ENCODE measurements at places on chromosomes 4 and X.

DNA sequence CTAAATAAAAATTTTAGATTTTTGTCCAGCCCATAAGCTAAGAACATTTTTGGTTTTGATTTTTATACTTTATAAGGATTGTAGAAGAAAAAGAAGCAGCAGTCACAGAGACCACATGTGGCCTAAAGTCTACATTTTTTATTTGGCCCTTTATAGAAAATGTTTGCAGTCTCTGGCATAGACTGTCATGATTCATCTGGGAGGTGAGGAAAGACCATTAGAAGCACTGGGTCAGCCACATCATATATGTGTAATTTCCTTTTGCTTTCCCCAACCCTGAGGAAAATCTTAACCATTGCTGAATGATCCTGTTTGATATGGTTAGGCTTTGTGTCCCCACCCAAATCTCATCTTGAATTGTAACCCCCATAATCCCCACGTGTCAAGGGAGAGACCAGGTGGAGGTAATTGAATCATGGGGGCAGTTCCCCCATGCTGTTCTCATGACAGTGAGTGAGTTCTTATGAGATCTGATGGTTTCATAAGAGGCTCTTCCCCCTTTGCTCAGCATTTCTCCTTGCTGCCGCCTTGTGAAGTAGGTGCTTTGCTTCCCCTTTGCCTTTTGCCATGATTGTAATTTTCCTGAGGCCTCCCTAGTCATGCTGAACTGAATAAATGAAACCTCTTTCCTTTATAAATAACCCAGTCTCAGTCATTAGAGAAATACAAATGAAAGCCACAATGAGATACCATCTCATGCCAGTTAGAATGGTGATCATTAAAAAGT, 12.1 kb upstream of the COPS4 start:
- DNase-seq = no peak

- DNase-seq = no peak
These were observed 26.0 kb downstream of the ADH4 start for GRCh38 chr4:99117876-99118693.

- DNase-seq = no peak
These were observed 424.5 kb upstream of the PCDH7 start for GRCh38 chr4:30295652-30296051.

GRCh38 chr4:180688480-180688879, 1554.7 kb upstream of the TENM3 start:
- DNase-seq = no peak

- DNase-seq = no peak
These were observed 85.5 kb downstream of the USP46 start for GRCh38 chr4:52573551-52573950.

- no peak for DNase-seq
These were observed 1.3 kb downstream of the YTHDC1 start for GRCh38 chr4:68348577-68348976.

GRCh38 chrX:68183612-68184214, 249.6 kb downstream of the OPHN1 start:
- DNase-seq = no peak

- DNase-seq = no peak
These were observed at the start of gene ART3 for GRCh38 chr4:76074468-76074867. Gene ART3 (plus strand): TSS chr4:76074709. CDS start chr4:76075890, 1,181 bp downstream.

DNA sequence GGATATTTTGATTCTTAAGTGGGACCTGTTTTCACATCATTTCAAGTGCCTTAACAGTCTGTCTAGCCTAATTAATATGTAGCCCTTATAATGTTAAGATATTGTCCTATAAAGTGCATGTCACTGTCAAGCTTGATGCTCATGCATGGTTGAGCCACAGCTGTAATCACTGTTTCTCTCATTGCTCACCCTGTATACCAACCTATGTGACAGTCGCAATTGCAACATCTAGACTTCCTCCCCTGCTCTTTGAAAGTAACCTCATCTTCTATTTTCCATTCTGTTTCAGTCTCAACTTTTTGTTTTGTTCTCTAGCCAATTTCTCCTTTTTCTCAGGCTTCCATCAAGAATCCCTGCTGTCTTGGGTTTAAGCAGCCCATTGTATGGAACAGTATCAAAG, 24.4 kb upstream of the MSL3 start:
- DNase-seq = no peak

DNA sequence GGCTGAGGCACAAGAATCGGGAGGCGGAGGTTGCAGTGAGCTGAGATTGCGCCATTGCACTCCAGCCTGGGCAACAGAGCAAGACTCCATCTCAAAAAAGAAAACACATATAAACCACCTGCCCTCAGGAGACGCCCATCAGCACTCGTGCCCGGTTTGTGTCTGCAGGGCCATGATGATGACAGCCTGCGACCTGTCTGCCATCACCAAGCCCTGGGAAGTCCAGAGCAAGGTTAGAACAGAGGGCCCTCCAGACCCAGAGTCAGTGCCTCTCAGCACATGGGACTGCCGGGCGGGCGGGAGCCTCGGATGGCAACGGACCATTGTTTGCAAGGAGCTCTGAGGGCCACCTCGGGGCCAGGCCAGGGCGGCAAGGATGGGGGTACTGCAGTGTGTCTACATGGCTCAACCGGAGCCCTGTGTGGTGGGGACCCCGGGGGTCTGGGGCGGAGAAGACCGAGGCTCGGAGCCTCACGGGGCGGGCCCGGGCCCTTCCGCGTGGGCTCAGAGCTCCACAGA, 9.3 kb downstream of the ATP5ME start:
- no peak for DNase-seq

DNA sequence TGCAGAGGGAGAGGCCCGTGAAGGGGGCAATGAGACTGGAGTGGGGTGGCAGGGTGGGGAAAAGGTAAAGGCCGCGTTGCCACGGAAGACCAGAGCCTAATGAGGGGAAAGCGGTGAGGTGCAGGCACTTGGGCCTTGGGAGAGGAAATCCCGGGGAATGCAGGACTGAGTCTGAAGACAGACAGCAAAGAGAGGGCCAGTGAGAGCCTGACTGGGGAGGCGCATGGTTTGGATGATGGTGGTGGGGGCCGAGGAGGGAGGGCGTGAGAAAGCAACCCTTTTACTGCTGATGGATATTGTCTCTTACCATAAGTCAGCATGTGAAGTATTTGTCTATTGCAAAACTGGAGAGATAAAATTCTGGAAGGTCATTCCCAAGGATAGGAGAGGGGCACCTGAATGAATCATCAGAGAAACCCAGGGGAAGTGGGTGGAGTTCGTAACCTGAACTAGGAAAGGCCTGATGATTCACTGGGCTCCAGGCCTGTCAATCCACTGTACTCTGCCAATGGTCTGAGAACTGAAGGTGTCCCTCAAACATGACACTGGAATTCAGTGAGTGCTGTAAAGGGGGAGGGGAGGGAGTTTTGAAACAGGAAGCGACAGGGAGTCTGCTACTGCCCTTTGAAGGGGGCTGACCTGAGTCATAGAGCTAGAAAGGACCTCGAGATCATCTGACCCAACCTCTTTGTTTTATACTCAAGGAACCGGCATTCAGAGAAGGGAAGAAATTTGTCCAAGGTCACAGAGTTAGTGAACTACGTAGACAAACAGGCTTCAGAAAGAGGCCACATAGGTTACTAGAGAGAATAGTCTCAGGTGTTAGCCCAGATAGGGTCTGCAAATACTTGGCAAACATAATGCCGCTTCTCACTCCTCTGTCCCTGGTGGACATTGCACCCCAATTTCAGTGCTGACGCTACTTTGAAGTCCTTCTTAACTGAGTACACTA, 52.2 kb downstream of the NALF2 start:
- no peak for DNase-seq

DNA sequence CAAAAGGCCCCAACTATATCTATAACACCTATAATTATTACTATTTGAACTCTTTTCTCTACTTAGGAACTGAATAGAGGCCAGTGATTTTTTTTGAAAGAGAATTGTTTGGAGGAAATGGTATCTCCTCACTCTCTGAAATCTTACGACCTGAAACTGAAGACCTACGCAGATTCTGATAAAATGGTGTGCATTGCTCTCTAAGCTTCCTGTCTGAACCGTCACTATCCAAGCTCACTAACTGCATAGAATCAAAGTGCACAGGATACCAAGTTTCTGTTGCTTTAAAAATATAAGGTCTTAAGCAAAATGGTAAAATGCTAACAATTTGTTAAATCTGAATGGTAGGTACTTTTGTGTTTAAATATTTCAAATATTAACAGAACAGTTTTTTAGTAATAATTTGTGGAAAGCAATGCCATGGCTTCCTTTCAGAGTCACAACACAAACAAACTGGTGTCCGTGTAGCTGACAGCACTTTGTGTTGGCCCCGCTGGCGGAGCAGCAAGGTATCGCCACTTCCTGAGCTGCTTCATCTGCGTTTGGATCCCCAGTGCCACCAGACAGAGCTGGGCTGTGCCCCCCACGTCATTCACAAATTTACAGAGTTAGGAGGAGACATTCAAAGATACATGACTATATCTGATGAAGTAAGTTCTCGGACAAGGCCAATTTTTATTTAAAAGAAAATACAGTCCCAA, 313.9 kb downstream of the FBXW7 start:
- DNase-seq = no peak

- no peak for DNase-seq
These were observed 74.3 kb upstream of the ANXA3 start for GRCh38 chr4:78477276-78477675.

GRCh38 chr4:89797117-89797516, 39.8 kb downstream of the SNCA start:
- DNase-seq = no peak

DNA sequence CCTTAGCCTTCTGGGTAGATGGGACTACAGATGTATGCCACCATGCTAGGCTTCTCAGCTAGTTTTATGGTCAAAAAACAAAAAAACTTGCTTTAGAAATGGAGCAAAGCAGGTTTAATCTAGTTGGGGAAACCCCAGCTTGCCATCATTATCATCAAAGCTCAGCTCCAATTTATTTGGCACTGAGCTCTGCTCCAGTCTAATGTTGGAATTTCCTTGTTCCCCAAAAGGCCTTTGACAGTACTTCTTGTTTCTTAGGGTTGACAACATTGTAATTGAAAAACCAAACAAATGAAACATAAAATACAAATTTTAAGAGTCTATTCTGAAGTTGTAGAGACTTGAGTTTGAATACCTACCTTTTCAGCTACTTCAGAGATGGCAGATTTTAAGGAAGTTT, 48.0 kb downstream of the MRPL1 start:
- DNase-seq = no peak

GRCh38 chrX:32010212-32010611, 938.4 kb upstream of the FTHL17 start:
- no peak for DNase-seq

DNA sequence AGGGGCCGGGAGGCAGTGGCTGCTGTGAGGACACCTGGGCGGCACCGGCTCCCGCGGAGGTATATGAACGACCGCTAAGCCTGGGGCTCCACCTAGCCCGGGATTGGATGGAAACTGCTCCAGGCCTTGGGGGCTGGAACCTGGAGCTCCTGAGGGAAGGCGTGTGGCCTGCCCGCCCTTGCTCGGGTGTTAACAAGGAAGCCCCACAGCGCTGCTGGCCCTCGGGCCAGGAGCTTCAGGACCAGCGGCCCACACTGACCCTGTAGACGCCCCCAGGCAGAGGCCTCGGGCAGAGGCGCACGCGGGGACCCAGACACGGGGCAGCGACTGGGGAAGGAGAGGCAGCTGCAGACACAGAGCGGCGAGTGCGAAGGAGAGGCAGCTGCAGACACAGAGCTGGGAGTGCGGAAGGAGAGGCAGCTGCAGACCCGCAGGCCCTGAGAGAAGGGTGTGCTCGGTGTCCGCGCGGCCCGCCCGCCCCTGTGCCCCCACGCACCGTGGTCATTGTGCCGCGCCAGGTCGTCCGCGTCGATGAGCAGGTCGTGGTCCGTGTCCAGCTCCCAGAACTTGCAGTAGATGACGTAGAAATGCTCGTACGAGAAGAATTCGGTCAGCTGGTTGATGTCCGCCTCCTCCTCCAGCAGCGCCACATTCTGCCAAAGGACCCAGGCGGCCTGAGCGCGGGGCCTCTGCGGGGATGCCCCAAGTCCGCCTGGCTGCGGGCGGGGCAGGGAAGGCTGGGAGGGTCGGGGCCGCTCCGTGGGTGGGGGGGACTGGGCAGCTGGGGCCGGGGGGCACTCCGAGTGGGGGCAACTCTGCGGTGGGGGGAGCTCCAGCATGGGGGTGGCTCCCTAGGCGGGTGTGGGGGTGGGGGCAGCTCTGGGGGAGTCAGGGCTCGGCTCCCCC, 26.7 kb upstream of the GTPBP6 start:
- no peak for DNase-seq

- no peak for DNase-seq
These were observed 39.4 kb upstream of the TET2 start for GRCh38 chr4:105107095-105107856.

DNA sequence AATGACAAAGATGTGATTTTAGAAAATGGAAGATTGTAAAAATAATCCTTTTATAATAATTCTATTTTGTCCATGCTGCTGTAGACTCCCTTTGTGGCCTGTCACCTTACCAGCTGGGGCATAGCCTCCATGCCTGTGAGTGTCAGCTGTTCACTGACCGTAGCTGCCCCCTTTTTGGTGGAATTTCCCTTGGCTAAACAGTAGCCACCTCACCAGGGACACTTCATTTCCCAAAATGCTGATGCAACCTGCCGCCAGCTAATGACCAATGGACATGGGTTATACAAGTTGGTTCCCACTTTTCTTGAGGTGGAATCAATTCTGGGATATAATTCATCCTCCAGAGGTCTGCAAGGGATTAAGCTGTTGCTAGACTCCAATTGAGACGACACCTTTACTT, 368.4 kb downstream of the PRDM5 start:
- DNase-seq = no peak

- peak; percentile 14 for DNase-seq
These were observed 724 bp downstream of the THOC2 start for GRCh38 chrX:123731987-123732669.

GRCh38 chrX:15719324-15719968, 18.6 kb upstream of the CA5B start:
- DNase-seq = no peak

Data from germinal center (tissue), 1 donor.